T-helper 17 cell (primary cell): ENCODE measurements at places on chromosomes 2 and 18. TPM values are rescaled to one million over a fixed set of nuclear protein-coding genes. Genes with fewer than 3 reads are reported as not detected.
A peak's percentile ranks its signal among the peaks of the same experiment; 100 is the strongest.

The LPIN1 gene
- 99.8 TPM for total RNA-seq

The KCNG2 gene
- not detected for total RNA-seq

DNA sequence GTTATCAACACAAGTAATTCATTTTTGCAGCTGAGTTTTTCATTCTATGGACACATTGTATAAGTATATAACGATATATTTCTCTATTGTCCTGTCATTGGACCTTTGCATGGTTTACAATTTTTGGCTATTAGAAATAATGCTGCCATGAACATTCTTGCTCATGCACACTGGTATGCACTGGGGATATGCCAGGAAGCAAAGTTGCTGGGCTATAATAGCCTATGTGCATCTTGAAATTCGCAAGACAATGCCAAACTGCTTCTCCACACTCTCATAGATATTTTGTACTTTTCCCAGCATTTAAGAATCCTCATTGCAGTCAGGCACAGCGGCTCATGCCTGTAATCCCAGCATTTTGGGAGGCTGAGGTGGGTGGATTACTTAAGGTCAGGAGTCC is 852.6 kb upstream of the ID2 start:
- DNase-seq, result no peak

GRCh38 chr2:40165509-40165844 is 286.4 kb downstream of the SLC8A1 start:
- DNase-seq, result no peak

- DNase-seq, result no peak
Observed at GRCh38 chr2:31236433-31237205, 2.7 kb downstream of the EHD3 start.

GRCh38 chr2:112257575-112257974 is 2.7 kb upstream of the ZC3H8 start:
- no peak for DNase-seq

GRCh38 chr2:120203251-120204021 is 19.8 kb downstream of the TMEM185B start:
- DNase-seq, result no peak

DNA sequence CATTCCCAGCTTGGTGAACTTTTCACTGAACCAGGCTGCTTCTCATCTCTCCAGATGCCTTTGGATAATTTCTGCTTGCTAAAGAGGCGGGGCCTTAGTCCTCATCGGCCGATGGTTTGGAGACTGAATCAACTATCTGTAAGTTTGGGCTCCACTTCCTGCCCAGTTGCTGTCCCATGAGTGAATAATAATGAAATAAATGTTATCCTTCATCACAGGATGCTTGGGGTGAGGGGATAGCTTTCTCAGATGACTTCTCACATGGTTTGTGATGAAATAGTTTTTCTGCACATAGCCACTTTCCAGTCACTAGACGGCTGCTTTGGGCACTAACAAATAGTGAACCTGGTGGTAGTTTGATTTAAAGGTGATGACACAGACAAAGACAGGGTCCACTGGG is 376.6 kb upstream of the TRIB2 start:
- DNase-seq, result no peak

DNA sequence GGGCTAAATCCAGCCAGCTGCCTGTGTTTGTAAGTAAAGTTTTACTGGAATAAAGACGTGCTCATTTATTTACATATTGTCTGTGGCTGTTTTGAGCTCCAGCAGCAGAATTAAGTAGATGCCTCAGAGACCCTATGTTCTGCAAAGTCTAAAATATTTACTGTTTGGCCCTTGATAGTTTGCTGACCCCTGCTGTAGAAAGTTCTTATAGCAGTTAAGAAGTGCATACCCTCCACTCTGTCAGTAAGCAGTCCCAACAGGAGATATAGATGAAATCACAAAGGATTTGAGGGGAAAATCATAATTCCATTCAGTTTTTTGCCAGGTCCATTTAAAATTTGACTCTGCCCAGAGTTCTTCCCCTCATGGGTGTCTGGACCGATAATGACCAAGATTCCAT is 50.1 kb upstream of the ITM2C start:
- DNase-seq, result no peak

- DNase-seq, result peak; percentile 3
Observed at GRCh38 chr2:239275847-239276831, 124.7 kb downstream of the HDAC4 start.

DNA sequence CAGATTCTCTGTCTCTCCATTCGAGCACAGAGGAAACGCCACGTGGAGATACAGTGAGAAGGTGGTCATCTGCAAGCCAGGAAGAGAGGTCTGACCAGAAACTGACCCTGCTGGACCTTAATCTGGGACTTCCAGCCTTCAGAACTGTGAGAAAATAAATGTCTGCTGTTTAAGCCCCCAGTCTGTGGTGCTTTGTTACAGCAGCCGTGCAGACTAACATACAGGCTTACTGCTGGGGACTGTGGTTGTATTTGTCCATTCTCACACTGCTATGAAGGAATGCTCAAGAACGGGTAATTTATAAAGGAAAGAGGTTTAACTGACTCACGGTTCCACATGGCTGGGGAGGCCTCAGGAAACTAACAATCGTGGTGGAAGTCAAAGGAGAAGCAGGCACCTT is 432.7 kb downstream of the IRS1 start:
- no peak for DNase-seq

- no peak for DNase-seq
Observed at GRCh38 chr2:44941551-44942234, at the start of gene SIX3. Gene SIX3 (plus strand): TSS chr2:44941702. CDS start chr2:44942105, 403 bp downstream.

DNA sequence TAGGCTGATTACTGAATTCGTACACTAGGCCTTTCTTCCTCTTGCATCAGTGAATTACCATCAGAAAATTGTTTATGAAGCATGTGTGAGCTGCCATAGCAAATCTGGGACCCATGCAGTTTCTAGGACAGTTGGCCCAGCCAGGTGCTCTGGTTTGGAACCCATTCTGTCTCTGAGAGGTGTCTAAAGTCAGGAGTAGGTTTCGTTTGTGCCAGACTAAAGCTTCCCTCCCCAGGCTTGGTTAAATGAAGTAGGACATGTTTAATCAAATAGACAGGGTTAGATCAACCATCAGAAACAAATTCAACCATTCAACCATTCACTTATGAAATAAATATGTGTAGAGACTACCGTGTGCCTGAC is 176.9 kb downstream of the ALPK2 start:
- no peak for DNase-seq

DNA sequence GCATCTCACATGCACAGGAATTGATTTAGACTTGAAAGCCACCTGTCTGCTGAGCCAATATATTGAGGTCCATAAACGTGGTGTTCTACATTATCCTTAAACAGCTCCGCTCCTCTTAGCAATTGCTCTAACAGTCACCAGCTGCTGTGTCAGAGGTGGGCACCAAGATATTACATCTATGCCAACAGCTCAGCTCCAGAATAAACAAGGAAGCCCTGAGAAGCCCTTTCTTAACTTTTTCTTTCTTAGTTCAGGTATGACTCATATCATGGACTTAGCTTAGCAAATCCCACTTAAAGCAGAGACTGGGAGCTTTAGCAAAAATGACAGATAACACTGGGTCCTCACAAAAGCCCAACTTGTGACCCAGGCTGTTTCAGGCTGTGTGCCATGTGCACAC is 436.6 kb downstream of the IRS1 start:
- DNase-seq, result no peak

GRCh38 chr18:9775178-9775577 is 67.1 kb downstream of the RAB31 start:
- no peak for DNase-seq

DNA sequence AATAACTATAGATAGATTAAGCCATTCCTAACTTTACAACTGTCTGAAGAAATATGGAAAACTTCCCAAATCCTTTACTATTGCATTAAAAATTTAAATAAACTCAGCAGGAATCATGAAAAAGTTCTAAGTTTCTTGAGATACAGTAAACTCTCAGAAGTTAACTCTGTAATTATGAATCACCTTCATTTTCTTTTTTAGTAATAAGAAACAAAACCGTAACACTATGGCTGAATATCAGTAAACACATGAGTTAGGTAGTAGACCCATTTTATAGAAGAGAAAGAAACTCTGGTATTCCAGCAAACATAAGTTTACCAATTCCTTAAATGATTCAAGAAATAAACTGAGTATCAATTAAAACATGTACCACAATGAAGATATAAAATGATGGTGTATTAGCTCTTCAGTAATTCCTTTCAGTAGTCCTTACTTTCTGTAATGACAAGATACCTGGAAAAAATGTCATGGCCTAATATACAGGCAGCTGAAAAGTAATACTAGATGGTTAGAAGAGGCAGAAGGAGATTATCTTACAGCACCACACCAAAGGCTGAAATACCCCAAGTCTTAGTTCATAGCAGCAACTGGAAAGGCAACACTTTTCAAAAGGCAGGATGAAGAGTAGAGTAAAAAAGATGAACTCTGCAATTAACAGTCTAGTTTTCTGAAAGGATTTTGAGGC is 11.5 kb downstream of the TRIP12 start:
- no peak for DNase-seq
